ENCODE measurements at places on chromosomes 16 and 17.

DNA sequence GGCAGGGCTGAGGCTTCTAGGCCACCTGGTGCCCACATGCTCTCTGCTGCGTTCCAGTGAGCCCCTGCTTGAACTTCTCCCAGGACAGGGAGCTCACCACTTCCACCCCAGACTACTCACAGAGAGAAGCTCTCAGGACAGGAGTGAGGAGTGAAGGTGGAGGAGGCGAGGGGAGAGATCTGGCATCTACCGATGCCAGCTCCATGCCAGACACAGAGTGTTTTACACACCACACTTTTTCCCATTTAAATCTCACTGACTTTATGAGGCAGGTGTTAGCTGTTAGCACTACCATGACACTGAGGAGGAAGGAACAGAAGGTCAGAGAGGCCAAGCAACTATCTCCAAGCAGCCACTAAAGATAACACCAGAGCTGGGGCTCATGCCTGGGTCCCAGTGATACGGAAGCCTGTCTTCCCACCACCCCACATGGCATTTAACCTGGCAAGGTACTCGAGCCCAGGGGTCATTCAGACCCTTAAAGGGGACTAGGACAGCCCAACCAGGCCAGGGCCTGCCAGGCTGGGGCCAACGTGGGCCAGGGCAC, 6.8 kb downstream of the FAM83G start:
- no peak for DNase-seq

GRCh38 chr17:4721203-4722135, 9.8 kb upstream of the MED11 start:
- peak; percentile 69 for DNase-seq

DNA sequence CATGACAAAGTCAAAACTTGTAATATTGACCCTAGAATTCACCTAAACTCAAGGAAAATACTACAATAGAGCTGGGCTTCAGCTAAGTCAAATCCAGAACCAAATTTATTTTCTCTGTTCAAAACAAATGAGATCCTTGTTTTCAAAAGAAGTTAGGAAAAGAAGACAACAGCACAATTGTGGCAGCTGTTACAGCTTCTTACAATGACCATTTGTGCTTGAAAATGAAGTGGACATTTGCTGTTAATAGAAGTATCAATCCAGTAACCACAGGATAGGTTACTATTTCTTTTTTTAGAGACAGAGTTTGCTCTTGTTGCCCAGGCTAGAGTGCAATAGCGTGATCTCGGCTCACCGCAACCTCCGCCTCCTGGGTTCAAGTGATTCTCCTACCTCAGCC, 44.4 kb downstream of the APPBP2 start:
- no peak for DNase-seq

GRCh38 chr16:14372471-14372870, 257.6 kb downstream of the PARN start:
- peak; percentile 95 for DNase-seq

DNA sequence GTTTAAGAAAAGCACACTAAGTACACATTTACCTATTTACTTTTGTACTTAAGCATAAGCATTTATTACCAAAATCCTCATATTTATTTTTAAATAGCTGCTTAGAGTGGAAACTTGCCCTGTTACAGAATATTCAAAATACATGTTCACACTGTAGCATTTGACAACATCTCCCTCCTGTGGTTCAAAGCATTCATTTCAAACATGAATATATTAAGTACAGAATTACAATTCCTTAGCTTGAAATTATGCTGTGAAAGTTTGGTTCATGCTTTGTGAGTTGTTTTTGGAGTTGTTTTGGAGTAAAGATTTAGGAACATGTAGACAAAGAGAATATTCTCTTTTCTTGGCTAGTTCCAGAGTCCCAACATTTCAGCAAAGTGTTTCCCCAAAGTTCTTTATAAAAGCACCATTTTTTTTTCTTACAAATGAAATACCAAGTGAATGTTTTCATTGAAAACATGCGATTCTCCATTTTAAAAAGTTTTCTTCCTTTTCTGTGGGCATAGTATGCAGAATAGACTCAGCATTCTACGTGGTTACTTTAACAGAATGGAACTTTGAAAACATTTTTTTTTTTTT, 33.2 kb downstream of the TUBD1 start:
- no peak for DNase-seq

DNA sequence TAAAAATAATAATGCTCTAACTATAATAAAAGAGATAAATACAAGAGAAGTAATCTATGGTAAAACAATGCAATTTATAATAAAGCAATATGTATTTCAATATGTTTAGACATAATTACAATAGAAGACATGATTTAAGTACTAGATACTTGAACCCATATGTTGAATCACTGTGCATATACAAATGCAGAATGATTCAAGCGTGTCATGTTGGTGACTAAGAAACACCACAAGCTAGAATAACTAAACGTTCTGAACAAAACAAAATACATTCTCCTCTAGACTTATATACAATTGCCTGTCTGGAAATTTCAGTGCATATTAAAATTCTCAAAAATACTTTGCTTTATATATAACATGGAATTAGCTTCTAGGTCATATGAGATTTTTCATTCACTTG, 11.2 kb downstream of the TADA2A start:
- DNase-seq, result no peak

- no peak for DNase-seq
These were observed 7.5 kb downstream of the CDR2 start for GRCh38 chr16:22366889-22367288.

GRCh38 chr17:143785-144281, 6.5 kb downstream of the SCGB1C2 start:
- peak; percentile 81 for DNase-seq

- DNase-seq, result no peak
These were observed 9.3 kb downstream of the ADORA2B start for GRCh38 chr17:15954222-15954621.

GRCh38 chr17:74768069-74768762, 7.9 kb downstream of the NAT9 start:
- DNase-seq, result no peak

DNA sequence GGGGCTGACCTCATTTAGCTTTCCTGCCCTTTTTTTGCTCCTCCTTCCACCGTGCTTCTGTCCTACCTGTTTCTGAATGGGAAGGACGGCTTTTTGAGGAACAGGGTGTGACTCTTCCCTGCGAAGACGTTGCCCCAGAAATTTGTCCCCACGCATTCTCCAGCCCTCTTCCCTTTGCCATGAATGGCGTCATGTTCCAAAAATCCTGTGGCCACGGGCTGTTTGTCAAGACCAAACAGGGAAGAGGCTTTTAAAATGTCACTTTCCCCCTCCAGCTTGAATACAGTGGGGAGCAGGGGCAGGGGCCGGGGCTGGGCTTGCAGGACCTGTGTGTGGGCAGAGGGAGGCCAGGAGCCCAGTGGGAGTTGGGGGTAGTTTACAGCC, 13.9 kb downstream of the MPRIP start:
- no peak for DNase-seq

GRCh38 chr17:28491286-28491685, 14.9 kb upstream of the FOXN1 start:
- no peak for DNase-seq

GRCh38 chr16:9378876-9379275, 287.4 kb downstream of the HAPSTR1 start:
- no peak for DNase-seq

DNA sequence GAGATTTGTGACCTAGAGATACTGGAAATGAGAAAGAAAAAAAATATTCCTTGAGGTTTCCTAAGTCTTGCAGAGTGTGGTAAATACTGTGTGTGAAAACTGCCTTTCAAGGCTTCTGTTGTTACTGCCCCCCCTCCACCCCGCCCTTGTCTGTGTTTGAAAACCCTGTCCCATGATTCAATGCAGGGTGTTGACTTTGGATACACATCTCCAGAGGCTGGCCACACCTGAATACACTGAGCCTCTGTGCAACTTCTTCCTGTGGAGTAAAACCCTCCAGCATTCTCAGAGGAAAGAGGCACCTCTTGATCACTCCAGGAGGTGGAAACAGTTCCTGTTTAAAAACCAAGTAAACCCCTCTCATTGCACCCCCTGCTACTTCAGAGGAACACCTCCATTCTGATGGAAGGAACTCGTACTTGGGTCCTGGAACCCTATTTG, 123.0 kb upstream of the CACNG5 start:
- DNase-seq, result no peak

- no peak for DNase-seq
These were observed 11.0 kb downstream of the DNASE1 start for GRCh38 chr16:3665508-3665907.

- DNase-seq, result no peak
These were observed 266.7 kb downstream of the ENGASE start for GRCh38 chr17:79341222-79341780.

GRCh38 chr16:74094514-74094913, 202.1 kb upstream of the PSMD7 start:
- no peak for DNase-seq
